ENCODE measurements at places on chromosomes 16 and 17.

DNA sequence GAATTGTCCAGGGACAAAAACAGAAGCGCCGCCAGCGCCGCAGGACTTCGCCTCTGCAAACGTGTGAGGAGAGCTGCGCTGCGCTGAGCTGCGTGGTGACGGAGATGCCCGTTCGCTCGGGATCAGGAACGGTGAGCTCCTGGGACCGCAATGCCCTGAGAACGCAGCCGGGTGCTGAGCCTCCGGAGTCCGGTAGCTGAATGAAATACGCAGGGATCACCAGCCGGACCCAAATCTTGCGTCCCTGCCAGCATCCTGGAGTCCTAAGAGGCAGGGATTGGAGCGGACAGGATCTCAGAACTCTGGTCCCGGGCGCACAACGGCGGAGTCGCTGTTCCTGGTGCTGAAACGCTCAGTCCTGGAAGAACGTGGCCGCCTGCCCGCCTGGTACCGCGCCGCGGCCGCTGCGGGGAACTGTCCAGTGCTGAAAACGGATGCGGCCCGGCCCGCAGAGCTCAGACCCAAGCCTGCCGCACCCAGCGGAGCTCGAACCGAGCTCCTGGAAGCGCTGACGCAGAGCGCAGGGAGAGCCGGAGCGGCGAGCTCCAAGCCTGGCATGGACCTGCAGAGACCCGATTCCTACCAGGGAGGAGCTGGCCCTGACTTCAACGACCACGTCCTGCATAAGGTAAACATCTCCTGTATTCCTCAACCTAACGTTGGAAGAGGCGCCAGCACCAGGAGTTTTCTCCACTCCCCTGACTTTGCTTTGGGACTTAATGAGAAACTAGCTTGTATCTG lies 41.5 kb downstream of the CD300LF start:
- DNase-seq: peak; percentile 48

- no peak for DNase-seq
These were observed 14.9 kb upstream of the DDX19A start for GRCh38 chr16:70331588-70332358.

- no peak for DNase-seq
These were observed 4.1 kb downstream of the CYLD start for GRCh38 chr16:50745940-50746339.

- DNase-seq: no peak
These were observed 715 bp downstream of the ENDOV start for GRCh38 chr17:80415626-80416137.

- no peak for DNase-seq
These were observed 4.9 kb upstream of the CIAO3 start for GRCh38 chr16:745739-746138.

DNA sequence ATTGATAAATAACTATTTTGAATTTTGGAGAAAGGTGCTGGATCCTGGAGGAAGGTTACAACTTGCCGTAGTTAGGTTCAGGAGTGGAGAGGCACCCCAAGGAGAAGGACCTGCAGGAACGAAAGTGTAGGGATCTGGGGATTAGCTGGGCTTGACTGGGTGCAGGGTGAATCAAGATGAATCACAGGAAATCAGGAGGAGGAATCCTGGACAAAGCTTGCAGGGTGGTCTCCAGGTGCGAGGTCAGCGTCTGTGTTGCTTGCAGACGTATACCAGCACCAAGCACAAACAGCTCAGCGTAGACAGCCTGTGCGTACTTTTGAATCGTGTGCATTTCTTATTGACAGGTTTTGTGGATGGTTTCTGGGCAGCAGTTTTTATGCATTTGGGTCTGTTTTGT lies 144.3 kb downstream of the MSI2 start:
- no peak for DNase-seq

GRCh38 chr16:70688246-70688742 lies 2.4 kb upstream of the MTSS2 start:
- no peak for DNase-seq

- no peak for DNase-seq
These were observed 78.9 kb downstream of the MPRIP start for GRCh38 chr17:17121162-17121561.

GRCh38 chr17:27633312-27634025 lies 2.5 kb downstream of the LGALS9 start:
- DNase-seq: no peak

- DNase-seq: no peak
These were observed 319.8 kb upstream of the GOT2 start for GRCh38 chr16:59053911-59054310.

DNA sequence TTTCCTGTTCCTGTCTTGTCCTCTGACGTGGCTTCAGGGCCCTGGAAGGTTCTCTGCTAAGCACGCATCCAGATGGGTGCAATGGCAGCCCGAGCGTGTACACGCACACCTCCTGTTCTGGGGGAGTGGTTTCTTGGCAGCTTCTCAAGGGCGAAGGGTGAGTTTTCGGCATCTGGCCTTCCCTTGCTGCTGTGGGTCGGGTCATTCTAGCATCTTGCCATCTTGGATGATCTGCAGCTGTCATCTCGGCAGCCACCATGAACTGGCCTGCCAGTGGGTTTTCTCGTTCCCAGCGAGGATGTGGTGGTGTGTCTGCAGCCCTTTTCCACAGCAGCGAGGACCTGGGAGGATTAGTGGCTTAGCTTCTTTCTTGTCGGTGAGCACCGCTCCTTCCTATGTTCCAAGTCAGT lies 10.6 kb downstream of the MSI2 start:
- no peak for DNase-seq

GRCh38 chr16:57658130-57658877 lies 9.8 kb upstream of the ADGRG3 start:
- no peak for DNase-seq

DNA sequence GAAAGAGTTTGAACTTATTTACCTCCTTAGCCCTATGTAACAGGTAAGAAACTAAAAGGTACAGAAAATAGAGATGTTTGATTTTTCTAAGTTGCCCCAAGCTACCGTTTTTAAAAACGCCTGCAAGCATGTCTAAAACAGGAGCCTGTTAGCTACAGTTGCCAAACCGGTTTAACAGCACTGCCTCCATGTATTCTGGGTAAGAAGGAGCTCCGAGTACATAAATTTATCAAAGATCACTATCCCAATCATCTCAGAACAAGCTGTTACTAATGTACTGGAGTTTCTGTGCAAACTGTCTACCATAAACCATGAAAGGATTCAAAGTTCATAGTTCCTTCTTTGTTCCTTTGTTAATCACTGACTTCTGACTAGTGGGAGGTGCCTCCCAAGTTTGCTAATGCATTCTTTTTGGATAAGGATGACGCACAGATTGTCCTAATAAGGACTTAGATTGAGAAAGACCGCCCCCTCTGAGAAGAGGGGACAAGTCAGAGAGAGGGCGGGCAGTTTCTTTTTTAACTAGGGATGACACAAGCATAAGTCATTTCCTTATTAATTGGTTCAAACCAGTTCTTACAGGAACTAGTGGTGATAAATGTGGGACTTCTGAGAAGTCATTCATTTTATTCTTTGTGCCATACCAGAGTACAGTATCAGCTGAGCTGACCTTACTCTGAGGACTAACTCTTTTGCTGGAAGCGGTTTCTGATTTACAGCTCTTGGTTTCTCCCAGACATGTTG lies 55.3 kb downstream of the TUBD1 start:
- no peak for DNase-seq

- DNase-seq: no peak
These were observed 258.6 kb downstream of the HS3ST3B1 start for GRCh38 chr17:14559264-14560119.

DNA sequence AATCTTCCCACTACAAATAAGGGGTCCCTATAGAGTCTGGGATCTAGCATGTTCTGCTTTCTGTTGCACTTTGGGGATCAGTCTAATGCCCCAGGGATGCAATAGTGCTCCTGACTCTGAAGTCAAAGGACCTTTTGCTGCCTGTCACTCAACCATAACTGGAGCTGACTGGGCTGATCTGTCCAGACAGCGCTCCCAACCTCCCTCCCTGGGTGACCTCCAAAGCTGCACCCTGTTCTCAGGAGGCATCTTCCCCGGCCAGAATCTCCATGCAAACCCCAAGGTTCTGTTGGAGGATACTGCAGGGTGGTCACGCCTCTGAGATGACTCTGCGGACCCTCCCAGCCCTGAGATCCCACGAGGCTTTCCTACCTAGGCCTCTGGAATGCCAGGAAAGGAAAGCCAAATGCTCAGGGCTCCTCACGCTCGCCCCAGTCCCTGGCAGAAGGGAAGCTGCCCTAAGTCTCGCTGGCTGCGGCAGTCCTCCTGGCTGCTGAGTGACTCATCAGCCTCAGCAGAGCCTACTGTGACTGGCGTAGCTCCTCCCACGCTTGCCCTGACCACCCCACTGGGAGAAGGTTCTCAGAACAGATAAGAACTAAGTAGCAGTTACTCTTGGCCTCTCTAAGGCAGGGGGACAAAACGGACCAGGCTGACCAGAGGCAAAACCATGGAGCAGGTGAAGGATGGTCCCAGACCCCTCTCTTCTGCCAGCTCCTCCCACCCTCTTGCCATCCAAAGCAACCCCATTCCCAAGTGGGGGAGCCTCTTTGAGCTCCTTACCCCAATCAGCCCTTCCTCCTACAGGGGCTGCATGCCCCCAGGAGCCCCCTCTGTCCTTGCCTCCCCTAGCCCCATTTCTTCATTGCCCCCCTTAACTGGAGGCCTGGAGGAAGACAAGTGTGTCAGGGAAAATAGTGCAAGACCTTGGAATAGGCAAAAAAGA lies 124.1 kb upstream of the TNRC6C start:
- peak; percentile 41 for DNase-seq

DNA sequence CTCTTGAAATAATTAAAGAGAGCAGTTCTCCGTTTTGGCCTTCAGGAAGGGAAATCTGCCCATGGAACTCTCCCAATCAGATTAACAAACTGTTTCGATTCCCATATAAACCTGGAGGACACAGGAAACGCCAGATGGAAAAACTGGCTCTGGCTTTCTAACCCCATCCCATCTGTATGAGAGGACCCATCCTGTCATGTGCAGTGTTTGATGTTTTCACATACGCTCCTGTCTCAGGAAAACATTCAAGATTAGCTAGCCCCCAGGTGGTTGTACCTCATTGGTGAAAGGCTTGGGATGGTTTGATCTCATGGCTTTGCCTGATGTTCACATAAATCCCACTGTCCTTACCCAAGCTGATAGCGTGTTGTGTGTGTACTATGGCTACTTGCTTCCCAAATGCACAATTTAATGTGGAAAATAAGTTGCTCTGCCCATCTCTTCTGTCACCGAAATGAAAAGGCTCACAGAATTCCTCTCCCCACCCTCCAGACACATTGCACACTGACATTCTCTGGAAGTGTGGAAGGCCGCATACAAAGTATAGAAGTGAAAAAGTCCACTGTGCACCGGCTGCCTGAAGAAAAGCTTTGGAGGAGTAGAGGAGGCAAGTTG lies 18.2 kb upstream of the ERN1 start:
- no peak for DNase-seq

- DNase-seq: peak; percentile 53
These were observed 18.8 kb downstream of the NCBP3 start for GRCh38 chr17:3827124-3827773.

DNA sequence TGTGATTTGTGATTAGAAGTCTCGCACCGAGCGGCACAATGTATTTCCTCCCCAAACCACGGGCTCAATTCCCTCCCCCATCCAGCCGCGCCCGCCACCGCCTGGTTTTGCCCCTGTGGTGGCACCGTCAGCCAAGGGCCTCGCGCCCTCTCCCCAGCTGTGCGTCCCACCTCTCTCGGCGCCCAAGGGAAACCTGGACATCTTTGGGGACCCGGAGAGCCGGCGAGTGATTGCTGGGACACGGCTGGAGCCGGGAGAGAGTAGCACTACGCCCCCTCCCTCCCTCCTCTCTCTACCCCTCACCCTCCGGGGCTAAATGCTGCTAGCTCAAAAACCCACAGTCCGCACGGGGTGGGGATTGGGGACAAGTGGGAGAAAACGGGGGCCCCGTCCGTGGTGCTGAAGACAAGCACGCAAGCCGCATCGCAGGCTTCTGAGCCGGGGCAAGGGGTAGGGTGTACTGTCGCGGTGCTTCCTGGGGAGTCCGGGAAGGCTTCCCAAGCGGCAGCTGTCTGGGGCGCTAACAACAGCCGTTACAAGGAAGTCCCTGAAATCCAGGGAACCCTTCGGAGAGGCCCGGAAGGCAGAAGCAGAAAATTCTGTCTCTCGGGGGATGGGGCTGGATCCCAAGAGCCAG lies 1.4 kb downstream of the CBLN1 start:
- no peak for DNase-seq

- no peak for DNase-seq
These were observed 14.9 kb downstream of the WNT9B start for GRCh38 chr17:46866325-46866724.

- no peak for DNase-seq
These were observed 888 bp downstream of the ACSM5 start for GRCh38 chr16:20410121-20410723.

DNA sequence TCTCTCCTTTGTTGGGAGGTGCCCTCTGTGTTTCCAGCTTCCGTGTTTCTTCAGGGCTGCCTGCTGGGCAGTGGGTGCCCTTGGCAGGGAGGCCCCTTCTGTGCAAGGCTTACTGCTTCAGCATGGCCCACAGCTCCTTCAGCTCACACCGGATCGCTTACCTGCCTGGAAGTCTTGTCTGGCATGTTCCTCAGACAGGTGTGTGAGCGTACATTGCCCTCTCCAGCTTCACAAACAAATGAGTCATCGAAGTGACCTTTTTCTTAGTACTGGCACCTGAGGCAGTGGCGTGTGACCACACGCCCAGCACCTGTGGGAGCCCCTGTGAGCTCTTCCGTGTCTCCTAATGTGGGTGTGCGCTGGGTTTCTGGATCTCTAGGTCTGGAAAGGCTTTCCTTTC lies 3.5 kb downstream of the RAB40C start:
- no peak for DNase-seq

DNA sequence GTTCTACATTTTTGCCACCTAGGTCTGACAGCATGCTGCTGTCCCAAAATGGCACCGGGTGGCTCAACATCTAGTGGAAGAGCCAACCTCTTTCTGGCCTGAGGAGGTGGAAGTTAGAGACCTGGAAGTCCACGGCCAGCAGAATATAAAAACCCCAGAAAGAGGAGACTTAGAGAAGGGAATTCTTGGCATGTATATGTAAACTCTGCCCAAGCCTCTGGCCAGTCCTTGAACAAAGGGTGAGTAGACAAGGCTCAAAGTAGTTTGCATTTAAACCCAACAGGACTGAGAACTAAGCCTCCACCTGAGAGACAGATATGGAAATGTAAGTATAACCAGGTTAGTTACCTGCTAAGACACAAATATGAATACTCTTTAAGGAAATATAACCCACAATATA lies 210.3 kb downstream of the GRIN2A start:
- no peak for DNase-seq

GRCh38 chr16:3113765-3114479 lies 1.5 kb downstream of the ZNF205 start:
- no peak for DNase-seq

- no peak for DNase-seq
These were observed 4.5 kb downstream of the TMEM238L start for GRCh38 chr17:10799407-10799806.

- no peak for DNase-seq
These were observed 9.6 kb downstream of the DLX3 start for GRCh38 chr17:49985310-49985990.

GRCh38 chr16:64428463-64429113 lies 693.3 kb downstream of the CDH11 start:
- DNase-seq: no peak

- no peak for DNase-seq
These were observed 1.7 kb upstream of the ANKRD13B start for GRCh38 chr17:29591146-29591736.
